ENCODE measurements at places on chromosomes 12 and 14.
A peak's percentile ranks its signal among the peaks of the same experiment; 100 is the strongest.

DNA sequence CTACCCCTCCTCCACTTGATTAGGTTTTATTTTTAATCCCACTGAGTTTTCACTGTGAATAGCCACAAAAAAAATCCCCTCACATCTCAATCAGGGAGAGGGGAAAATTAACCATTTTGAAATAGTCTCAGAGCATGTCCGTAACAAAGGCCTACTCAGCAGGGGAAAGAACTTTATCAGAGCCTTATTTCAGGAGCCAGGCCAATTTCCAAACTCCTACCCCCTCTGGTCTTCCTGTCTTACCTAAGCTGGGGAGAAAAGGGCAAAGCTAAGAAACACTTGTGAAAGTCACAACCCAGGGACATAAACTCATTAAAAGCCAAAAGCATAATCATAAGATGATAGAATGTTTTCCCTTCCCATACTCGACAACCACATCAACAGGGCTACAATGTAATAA is 260.3 kb upstream of the DIO3 start:
- no peak for DNase-seq

DNA sequence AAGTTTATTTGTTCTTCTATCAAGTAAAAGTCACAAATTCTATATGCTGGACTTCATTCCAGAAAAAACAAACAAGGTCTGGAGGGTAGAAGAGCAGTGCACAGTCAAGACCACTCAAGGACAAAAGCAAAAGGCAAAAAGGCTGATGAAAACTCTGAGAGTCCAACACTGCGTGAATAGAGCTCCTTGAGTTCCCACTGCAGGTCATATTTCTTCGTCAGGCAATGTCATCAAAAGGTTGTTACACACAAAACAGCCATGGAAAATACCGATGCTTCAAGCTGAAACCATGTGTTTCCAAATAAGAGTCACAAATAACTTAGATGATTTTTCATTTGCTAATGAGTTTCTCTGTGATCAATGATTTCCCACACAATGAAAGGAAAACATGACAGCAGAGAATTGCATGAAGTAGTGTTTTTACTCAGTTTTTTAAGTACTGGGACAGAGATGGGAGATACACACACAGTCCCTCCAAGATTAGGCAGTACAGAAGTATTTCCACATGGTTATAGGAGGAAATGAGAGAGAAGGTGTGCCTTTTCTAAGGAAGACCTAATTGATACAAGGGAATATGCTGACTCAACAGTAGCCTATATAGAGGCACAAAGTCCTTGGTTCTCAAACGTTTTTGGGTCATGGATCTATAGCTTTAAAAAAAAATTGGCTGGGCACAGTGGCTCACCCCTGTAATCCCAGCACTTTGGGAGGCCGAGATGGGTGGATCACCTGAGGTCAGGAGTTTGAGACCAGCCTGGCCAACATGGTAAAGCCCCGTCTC is 177.7 kb downstream of the MED13L start:
- DNase-seq, result no peak

GRCh38 chr12:59030415-59030814 is 110.1 kb upstream of the LRIG3 start:
- no peak for DNase-seq

DNA sequence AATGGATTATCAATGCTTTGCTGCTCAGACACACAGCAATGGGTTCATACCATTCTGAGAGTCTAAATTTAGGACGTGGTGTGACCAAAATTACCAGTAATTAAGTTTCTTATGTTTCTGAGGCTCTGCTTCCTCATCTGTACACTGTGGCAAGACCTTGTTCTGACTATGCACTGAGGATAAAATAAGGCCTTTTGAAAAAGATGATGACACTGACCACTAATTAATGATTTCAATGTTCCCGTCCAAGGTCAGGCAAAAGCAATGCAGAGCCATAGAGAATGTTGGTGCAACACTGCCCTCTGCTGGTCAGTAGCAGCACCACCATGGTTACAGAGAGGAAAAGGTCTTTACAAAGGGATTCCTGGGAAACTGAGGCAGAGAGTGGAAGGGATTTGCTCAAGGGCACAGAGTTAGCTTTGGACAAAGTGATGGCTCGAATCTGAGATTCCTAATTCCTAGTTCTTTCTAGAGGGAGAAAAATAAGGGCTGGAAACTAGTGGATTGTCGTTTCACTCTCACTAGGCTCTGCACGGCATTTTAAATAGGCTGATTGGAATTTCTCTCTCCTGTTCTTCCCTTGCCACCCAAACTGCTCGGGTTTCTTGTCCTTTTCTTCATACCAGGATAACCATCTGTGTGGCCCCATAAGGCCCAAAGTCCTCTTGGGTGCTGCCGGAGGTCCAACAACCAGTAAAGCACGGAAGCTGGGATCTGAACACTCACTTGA is 22.3 kb upstream of the P2RX7 start:
- peak; percentile 63 for DNase-seq

- no peak for DNase-seq
These were observed 16.3 kb downstream of the NDUFA12 start for GRCh38 chr12:94987076-94987669.

GRCh38 chr14:49950275-49951228 is 57.7 kb downstream of the ARF6 start:
- DNase-seq, result no peak

- DNase-seq, result no peak
These were observed 101.1 kb upstream of the SFSWAP start for GRCh38 chr12:131609762-131610161.

DNA sequence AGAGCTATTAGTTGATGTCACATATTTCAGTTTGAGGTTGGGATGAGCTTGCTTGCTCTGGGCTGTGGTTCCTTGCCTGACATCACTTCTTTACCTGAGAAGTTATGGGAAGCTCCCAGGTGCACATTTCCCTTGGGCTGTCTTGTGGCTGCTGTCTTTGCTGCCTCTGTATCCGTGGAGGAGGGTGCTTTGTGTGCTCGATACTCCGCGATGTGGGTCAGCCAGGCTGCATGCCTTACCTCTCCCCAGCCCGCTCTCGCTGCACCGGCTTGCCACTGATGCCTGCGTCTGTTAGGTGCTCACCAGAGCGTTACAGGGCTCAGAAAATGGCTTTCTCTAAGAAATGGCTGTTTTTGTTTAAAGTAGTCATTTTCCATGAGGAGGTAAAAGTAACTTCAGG is 19.6 kb downstream of the PELI2 start:
- DNase-seq, result no peak

DNA sequence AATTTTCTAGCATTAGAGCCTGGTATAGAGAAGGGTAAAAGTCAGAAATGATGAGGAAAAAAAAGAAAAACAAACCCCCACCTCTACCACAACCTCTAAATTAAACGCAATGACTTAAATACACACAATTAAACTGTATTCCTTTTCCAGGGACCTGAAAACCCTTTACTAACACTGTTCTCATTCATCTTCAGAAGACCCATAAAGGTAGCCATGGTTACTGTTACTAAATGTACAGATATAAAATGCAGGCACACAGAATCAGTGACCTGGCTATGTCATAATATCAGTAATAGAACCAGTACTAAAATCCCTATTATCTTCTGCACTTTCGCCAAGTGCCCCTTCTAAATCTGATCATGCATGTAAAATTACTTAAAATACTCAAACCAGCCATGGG is 1.4 kb downstream of the ACIN1 start:
- no peak for DNase-seq

DNA sequence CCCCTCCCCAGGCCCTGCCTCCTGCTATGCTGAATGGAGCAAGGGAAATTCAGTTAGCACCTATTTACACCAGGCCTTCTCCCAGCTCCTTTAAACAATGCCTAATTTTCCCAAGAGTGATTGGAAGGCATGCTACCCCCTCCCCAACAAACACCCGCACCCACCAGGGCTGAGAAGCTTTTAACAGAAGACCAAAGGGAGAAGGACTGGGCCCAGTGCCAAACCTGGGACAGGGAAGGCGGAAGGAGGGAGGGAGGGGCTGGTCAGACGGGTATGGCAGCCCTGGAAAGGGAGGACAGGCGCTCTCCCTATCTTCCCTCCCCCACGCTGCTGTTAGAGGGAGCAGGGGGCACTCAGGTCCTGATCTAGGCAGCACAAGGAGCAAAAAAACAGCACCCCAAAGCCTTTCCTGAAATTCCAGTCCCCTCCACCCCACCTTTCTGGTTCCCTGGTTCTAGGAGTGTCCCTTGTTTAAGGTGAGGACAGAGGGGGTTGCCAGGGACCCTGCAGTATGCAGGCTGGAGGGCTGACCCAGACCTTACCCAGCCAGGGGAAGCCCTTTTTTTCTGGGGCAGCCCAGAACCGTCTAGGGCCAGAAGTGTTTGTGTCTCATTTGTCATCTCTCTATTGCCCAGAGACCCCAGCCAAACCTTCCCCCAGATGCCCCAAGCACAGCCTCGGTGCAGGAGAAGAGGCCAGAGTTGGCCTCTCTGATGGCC is 2.4 kb upstream of the KRT8 start:
- DNase-seq, result no peak

- DNase-seq, result no peak
These were observed 11.9 kb downstream of the BDKRB1 start for GRCh38 chr14:96267916-96268315.

GRCh38 chr12:132824053-132824452 is 4.6 kb downstream of the GOLGA3 start:
- DNase-seq, result no peak

GRCh38 chr12:19437996-19438395 is 1.3 kb upstream of the AEBP2 start:
- peak; percentile 16 for DNase-seq

GRCh38 chr12:8127138-8127537 is 3.7 kb downstream of the CLEC4A start:
- no peak for DNase-seq

GRCh38 chr12:49348781-49349180 is 2.1 kb downstream of the DNAJC22 start:
- DNase-seq, result no peak

DNA sequence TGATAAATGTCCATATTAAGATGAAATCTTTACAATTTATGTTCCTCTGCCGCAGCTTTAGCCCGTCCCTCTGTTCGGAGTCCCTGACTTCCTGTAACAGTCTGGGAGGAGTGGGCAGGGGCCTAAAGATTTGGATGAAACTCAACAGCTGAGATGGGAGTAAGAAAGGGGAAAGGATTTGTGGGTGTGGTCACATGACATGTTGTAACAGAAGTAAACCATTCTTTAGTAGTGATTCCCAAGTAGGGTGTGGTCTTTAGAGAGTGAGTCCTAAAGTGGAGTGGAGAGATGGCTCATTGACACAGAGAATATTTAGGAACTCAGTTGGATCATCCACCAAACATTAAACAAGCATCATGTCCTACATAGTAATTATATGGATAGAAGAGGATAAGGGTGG is 12.9 kb downstream of the TMEM117 start:
- no peak for DNase-seq
